ENCODE measurements at places on chromosomes 5 and 9. TPM values are rescaled to one million over a fixed set of nuclear protein-coding genes. Genes with fewer than 3 reads are reported as not detected.

DNA sequence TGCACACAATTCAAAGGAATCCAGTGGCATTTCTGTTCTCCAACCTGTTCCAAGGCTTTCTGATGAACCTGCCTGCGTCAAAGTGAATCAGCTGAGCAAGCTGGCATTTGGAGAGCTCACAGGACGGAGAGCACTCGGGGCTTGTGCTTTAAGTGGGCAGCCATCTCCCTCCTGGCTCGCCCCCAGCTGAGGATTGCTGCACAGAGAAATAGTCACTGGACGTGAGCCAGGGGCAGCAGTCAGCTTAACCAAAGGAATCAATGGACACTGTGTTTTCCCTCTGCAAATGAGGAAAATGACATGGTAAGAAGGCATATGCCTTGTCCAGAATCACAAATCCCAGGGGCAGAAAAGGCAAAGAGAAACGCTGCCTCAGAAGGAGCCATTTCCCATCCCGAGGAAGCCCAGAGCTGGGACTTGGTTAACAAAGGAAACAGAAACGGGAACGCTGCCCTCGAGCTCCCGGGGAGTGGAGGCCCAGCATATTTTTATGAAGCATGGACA lies 299.4 kb downstream of the ZSWIM6 start:
- H3K27me3 ChIP-seq, result peaks cover 8% of the 10 kb centered on the region
- H3K27ac ChIP-seq, result no peak overlapping the region
- 0 out of 2 replicates have a peak, but pooled peaks cover 2% of the 10 kb centered on the region for H3K4me1 ChIP-seq
- no peaks in the 10 kb centered on the region for H3K36me3 ChIP-seq
- H3K4me3 ChIP-seq, result peak overlapping the region; percentile 17
- peak; percentile 20 for DNase-seq

GRCh38 chr9:38286357-38286756 lies 106.1 kb upstream of the ALDH1B1 start:
- no peak for DNase-seq
- H3K27ac ChIP-seq, result no peak overlapping the region
- H3K4me3 ChIP-seq, result no peak overlapping the region
- no peaks in the 10 kb centered on the region for H3K4me1 ChIP-seq
- H3K36me3 ChIP-seq, result no peaks in the 10 kb centered on the region

DNA sequence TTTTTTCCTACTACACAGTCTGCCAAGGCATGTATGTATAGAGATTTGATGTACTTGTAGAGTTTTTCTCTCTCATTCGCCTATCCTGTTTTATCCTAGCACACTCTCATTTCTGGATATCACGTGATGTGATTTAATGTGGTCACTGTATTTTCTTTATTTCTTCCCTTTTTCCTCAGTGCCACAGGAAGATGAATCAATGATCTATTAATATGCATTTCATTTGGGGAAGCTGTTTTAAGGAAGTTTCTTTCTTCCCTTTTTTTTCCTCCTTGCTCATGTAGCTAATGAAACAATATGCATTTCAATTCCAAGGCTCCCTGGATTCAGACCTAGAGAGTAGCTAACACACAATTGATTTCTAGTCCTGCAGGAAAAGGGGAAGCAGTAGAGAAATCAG lies 506.3 kb upstream of the WWC1 start:
- H3K27me3 ChIP-seq, result peaks cover 1% of the 10 kb centered on the region
- H3K4me3 ChIP-seq, result no peak overlapping the region
- no peak overlapping the region for H3K27ac ChIP-seq
- peaks cover 2% of the 10 kb centered on the region for H3K4me1 ChIP-seq

Gene AGPAT2
- total RNA-seq, result 16.1 TPM

Gene PPP2R2B
- not detected for total RNA-seq

Gene CCDC171
- total RNA-seq, result 2.5 TPM

DNA sequence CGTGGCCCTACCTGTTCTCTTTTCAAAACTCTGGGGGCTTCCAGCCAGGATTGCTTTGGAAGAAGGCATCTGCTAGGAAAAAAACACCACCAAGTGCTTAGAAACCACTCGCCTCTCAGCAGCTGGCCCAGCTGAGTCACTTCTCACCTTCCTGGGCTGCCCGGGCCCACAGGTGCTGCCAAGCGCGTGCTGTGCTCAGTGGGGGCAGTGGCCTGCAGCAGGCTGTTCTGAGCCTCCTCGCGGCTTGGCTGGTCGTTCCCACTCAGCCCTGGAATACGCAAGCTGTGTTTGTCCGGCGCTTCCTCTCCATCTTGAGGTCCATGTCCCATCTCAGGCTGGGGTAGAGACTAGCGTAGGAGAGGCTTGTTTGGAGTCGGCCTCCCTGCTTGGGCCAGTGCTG lies 102.5 kb upstream of the FCN2 start:
- no peak overlapping the region for H3K27ac ChIP-seq
- peaks cover 86% of the 10 kb centered on the region for H3K36me3 ChIP-seq
- H3K27me3 ChIP-seq, result no peaks in the 10 kb centered on the region
- H3K4me1 ChIP-seq, result peaks cover 44% of the 10 kb centered on the region
- DNase-seq, result peak; percentile 31

- no peak overlapping the region for H3K4me3 ChIP-seq
- no peaks in the 10 kb centered on the region for H3K27me3 ChIP-seq
- no peak for DNase-seq
- peaks cover 2% of the 10 kb centered on the region for H3K4me1 ChIP-seq
- H3K36me3 ChIP-seq, result no peaks in the 10 kb centered on the region
These were observed 85.8 kb upstream of the IFNE start for GRCh38 chr9:21567926-21568325.

Gene GPR150
- under 0.01 TPM for total RNA-seq

DNA sequence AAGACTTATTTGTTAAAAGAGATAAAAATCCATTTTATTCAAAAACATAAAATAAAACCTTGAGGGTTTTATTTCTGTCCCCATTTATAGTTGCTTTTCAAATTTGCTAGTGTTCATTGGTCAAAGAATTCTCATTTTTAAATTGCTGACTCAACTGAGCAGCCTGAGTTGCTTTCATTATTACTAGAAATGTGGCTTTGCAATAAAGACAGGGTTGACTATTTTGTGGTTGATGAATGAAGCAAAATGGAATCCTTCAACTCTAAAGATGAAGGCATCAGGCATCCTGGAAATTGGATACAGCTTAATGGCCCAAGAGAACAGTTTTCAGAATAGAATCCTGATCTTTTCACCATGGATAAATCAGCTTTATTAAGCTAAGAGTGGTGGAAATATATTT lies 23.9 kb upstream of the PPP3R2 start:
- H3K27ac ChIP-seq, result no peak overlapping the region
- H3K4me1 ChIP-seq, result no peaks in the 10 kb centered on the region
- H3K4me3 ChIP-seq, result no peak overlapping the region
- no peaks in the 10 kb centered on the region for H3K36me3 ChIP-seq
- no peak for DNase-seq

DNA sequence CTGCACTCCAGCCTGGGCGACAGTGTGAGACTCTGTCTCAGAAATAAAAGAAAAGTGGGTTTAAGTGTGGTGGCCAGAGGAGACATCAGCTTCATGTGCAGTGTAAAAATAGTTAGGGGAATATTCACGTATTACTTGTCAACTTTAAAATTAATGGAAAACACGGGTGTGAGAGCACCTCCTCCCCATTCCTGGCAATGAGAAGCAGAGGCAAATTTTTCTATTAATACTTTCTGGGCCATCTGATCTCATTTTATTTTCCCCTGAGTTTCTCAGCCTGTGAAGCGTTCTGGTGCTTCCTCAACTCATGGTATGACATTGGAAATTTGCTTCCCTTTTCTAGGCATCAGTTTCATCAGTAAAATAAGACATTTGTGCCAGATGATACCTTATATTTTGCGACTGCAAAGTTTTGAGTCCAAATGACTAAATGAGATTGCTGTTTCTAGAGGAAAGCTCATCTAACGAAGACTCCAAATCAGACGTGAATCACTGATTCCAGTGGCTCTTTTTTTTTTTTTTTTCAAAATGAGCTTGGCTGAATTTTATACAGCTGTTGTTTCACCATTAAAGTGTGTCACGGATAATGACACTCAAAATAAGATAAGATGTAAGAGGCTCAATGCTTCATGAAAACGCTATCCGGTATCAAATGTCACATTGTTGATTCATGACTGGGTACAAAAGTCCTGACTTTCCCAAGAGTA lies 104.6 kb downstream of the MSX2 start:
- no peaks in the 10 kb centered on the region for H3K27me3 ChIP-seq
- no peak overlapping the region for H3K27ac ChIP-seq
- H3K4me1 ChIP-seq, result no peaks in the 10 kb centered on the region
- H3K4me3 ChIP-seq, result no peak overlapping the region

Gene ZNF354C
- 5.6 TPM for total RNA-seq

DNA sequence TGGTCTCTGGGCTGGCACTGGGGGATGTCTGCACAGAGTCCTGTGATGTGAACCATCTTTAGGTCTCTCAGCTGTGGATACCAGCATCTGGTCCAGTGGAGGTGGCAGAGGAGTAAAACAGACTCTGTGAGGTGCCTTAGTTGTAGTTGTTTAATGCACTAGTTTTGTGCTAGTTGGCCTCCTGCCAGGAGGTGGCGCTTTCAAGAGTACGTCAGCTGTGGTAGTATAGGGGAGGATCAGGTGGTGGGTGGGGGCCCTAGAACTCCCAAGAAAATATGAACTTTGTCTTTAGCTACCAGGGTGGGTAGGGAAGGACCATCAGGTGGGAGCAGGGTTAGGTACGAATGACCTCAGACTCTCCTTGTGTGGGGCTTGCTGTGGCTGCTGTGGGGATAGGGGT lies 197.1 kb downstream of the TMC1 start:
- no peak overlapping the region for H3K27ac ChIP-seq
- H3K36me3 ChIP-seq, result no peaks in the 10 kb centered on the region
- H3K4me1 ChIP-seq, result no peaks in the 10 kb centered on the region
- no peaks in the 10 kb centered on the region for H3K27me3 ChIP-seq
- no peak for DNase-seq

DNA sequence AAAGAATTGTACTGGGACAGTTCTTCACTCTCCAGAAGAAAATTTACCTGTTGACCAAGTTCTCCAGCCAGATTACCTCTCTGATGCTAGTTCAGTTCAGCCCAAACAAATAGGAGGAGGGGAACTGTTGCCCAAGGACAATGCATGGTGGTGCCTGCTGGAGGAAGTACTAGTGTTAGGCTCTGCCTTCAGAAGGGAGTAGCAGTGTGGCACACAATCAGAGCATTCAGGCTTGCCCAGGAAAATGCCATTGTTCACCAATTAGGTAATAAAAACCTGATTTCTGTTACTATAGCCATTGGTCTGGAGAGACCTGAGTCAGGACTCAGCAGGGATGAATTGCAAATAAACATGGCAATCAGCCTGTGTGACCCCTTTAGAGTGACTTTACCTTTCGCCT lies 720.8 kb upstream of the ZNF608 start:
- H3K27me3 ChIP-seq, result peaks cover 9% of the 10 kb centered on the region
- no peak overlapping the region for H3K4me3 ChIP-seq
- no peak for DNase-seq
- no peak overlapping the region for H3K27ac ChIP-seq
- no peaks in the 10 kb centered on the region for H3K4me1 ChIP-seq
- H3K36me3 ChIP-seq, result no peaks in the 10 kb centered on the region

DNA sequence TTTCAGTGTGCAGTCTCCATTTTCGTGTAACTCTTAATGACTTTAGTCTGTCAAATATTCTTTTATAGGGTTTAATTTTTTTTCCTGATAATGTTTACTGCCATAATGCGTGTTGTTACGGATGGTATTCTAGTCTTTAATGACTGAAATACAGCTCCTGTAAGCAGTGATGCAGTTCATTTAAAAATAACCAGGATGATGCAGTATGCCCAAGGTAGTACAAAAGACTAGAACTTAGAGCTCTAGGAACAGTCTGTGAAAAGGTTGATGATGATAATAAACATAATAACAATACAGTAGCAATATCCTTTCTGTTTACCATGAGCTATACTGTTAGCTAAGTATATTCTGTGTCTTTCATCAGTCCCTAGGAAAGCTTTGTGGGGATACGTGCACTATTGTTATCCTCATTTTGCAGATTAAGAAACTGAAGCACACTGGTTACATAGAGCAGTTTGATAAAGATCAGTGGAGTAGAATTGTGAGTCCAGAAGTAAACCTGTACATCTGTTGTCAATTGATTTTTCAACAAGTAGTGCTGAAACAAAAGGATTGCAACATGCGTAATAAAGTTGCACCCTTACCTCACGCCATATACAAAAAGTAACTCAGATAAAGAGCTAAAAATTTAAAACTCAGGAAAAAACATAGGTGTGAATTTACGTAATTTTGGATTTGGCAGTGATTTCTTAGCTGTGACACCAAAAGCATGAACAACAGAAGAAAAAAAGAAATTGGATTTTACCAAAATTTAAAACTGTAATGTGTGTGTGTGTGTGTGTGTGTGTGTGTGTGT lies 64.5 kb downstream of the MTREX start:
- no peak for DNase-seq
- no peak overlapping the region for H3K27ac ChIP-seq
- H3K4me3 ChIP-seq, result no peak overlapping the region
- H3K36me3 ChIP-seq, result peaks cover 9% of the 10 kb centered on the region
- H3K4me1 ChIP-seq, result no peaks in the 10 kb centered on the region

DNA sequence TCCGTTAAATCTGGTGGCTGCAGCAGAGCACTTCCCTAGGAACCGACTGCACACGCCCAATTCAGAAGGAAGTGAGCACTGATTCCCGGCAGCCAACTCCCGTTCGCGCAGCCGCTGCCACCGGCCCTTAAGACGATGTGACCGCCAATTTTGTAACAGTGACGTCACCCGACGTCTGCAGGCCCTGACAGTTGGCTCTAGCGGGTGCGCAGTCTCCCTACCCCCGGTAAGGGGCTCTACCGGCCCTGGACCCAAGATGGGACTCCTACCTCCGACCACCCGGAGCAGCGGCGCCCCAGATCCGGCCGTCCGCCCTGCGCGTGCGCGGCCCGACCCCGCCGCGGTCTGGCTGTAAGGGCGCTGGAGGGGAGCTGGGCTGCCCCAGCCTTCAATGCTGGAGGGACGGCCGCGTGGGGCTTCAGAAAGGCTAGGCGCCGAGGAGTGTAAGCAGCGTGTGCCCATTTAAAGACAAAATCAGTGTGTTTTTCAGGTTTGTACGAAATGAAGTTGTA lies 19.1 kb downstream of the DNAJA1 start:
- H3K36me3 ChIP-seq, result peaks cover 12% of the 10 kb centered on the region
- H3K4me3 ChIP-seq, result peak overlapping the region; percentile 89
- DNase-seq, result peak; percentile 93
- no peaks in the 10 kb centered on the region for H3K27me3 ChIP-seq
- H3K27ac ChIP-seq, result peak overlapping the region; percentile 85

DNA sequence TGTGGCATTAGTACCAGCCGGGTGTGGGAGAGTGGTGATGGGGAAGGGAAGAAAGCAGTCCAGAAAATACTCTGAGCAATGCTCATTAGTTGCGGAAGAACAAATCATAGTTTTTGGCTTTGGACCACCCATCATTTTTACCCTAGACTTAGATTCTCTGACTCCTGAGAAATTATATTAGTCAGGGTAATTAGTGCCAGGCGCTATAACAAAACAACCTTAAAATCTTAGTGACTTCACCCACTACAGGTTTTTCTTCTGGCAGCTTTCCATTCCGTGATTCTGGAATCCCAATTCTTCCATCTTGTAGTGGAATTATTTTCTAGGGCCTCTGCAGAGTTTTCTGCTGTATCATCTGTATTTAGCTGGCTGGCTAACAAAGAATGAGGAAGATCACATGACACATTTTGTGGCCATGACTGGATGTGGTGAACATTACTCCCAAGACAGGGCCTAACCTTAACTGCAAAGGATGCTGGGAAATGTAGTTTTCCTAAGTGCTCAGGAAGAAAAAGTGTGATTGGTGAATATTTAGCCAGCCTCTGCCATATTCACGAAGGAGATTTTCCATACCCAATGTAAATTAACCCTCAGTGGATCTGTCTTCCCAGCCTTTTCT lies 373.0 kb upstream of the MEF2C start:
- H3K27ac ChIP-seq, result no peak overlapping the region
- no peaks in the 10 kb centered on the region for H3K36me3 ChIP-seq
- no peaks in the 10 kb centered on the region for H3K27me3 ChIP-seq
- no peak overlapping the region for H3K4me3 ChIP-seq
- DNase-seq, result peak; percentile 82

GRCh38 chr9:31916591-31917241 lies 467.7 kb upstream of the ACO1 start:
- DNase-seq, result no peak
- H3K27me3 ChIP-seq, result no peaks in the 10 kb centered on the region
- no peak overlapping the region for H3K27ac ChIP-seq
- H3K36me3 ChIP-seq, result no peaks in the 10 kb centered on the region
- H3K4me1 ChIP-seq, result no peaks in the 10 kb centered on the region
- H3K4me3 ChIP-seq, result no peak overlapping the region

Measured in IMR-90 (cell line).